Brain (organoid and tissue), 16 donors: ENCODE measurements at places on chromosomes 12 and 14.

DNA sequence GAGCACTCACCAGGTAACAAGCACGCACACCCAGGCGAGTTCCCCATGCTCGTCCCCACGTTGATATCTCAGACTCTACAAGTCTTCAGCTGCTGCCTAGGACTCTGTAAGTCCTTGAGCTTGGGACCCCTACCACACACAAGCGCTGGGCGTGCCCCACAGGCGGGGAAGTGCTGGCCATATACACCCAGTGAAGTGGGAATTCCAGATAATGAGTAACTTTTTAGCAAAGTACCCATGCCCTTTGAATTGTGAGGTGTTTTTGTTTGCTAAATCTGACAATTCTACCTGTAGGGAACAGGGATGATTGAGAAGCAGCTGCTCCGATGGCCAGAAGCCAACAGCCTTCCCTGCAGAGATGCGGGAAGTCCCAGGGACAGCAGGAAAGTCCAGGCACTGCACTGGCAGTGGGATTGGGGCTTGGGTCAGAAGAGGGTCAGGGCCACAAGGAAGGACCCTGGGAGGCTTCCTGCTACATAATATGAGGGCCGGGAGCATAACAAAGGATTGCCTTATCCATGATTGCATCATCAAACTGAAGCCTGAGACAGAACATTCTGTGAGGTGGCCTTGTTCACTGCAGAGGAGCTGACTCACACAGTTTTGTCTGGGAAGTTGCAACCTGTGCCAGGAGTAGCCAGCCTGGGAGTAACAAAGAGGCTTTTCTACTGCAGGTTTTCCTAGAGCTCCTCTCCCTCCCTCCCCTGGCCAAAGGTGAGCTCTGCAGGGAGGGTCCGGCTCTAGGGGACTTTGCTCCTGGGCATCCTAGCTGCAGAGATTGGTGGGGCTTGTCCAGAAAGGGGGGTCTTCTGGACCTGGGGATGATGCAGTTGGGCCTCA, 13.2 kb upstream of the SERPINA3 start:
- DNase-seq: peak; percentile 4

DNA sequence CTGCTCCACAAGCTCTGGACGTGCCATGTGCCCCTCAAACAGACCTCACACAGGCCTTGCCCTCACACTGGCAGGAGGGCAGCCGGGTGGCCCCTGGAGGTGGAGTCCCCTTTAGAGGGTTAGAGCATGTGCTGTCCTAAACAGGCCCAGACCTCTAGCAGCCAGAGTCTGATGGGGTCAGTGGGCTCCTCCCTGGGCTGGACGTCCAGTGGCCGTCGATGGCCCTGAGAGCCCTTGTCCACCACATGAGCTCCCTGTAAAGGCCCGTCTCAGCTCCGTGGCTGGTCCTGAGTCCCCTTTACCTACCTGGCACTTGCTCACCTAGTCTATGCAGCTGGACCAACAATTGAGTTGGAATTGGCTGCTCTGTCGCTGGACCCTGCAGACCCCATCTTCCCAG, 3.8 kb downstream of the TMEM179 start:
- no peak for DNase-seq

- DNase-seq: no peak
Measured at GRCh38 chr14:33808187-33808586, 142.7 kb downstream of the EGLN3 start.

DNA sequence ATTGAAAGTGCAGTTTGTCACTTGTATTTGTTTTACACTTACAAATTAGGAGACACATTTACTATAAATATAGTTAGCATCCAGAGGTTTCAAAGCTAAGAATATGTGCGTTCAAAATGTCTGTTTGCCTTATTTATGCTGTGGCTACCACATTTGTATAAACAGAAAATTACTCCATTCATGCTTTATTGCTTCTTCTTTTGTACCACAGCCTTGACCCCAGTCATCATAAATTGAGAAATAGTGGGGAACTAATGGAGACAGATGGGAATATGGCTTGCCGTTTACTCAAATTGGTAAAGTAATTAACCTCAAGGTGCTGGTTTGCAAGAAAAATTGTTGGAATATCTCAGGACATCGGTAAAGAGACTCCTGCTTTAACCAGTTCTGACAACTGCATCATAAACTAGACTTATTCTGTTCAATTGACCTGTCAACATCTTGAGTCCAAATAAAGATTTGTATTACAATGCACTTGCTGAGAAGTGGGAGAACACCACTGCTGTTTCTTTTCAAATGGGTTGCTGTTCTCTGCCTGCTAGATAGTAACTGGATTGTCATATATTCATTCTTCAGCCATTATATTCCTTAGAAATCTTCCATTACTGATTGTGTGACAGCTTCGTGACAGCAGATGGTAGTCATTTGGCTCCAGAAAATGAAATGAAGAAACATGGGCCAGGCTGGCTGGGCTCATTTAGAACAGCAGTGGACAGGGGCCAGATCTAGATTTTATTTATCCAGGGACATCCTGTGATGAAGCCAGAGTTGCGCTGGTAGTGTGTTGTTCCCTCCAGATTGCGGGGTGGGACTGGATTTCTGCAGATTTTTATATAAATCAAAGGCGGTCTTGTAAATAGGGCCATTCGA, 354.4 kb downstream of the EGLN3 start:
- peak; percentile 15 for DNase-seq

DNA sequence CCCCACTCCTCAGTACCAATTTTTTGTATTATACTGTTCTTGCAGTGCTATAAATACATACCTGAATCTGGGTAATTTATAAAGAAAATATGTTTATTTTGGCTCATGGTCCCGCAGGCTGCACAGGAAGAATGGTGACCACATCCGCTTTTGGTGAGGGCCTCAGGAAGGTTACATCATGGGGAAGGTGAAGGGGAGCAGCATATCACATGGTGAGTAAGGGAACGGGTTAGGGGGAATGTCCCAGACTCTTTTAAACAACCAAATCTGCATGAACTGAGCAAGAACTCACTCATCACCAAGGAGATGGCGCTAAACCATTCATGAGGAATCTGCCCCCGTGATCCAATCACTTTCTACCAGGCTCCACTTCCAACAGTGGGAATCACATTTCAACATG, 40.0 kb downstream of the OSBPL8 start:
- DNase-seq: no peak

DNA sequence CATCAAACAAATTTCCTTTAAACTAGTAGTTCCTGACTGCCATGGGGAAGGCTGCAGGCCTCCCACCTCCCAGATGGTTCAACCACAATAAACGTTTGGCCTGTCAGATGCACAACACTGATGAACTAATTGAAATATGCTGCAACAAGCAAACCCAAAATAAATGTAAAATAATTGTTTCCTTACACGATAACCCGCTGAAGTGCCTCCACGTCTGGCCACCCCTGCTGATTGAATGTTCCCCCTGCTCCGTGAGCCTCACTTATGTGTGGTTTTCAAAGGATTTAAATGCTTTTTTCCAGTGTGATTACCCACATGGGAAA, 8.4 kb downstream of the PITPNM2 start:
- DNase-seq: no peak

GRCh38 chr14:99579120-99579836, 24.7 kb downstream of the CCDC85C start:
- DNase-seq: no peak

- DNase-seq: no peak
Measured at GRCh38 chr14:75469606-75470237, 41.9 kb downstream of the JDP2 start.

GRCh38 chr14:61528591-61529021, 166.7 kb upstream of the HIF1A start:
- no peak for DNase-seq

GRCh38 chr12:78183824-78184223, 353.1 kb downstream of the NAV3 start:
- no peak for DNase-seq

DNA sequence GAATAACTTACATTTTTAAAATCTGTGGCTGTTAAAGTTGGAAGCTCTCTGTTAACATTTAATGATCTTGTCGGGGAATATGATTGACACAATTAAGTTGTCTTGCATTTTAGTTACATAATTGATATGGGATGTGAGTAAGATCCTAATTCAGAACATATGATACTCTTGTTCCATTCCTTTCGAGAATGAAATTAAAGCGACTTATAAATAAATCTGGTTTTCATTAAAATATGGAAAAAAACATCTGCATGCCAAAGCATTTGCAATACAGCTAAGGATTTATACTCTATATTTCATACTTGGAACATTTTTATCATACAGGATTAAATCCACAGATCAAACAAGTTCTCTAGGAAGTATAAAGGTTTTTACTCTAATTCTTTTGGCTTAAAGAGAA, 52.0 kb downstream of the SLC38A6 start:
- no peak for DNase-seq

- no peak for DNase-seq
Measured at GRCh38 chr14:100306998-100307765, 938 bp upstream of the SLC25A29 start.

GRCh38 chr12:56382611-56383010, 20.0 kb upstream of the APOF start:
- no peak for DNase-seq

- no peak for DNase-seq
Measured at GRCh38 chr14:105061428-105062047, 3.7 kb downstream of the GPR132 start.

- DNase-seq: no peak
Measured at GRCh38 chr12:94603434-94604365, 46.7 kb downstream of the TMCC3 start.
